ENCODE measurements at places on chromosomes 5 and 9.

GRCh38 chr5:83145241-83145640 is 67.9 kb downstream of the XRCC4 start:
- no peak for DNase-seq
- peaks cover 12% of the 10 kb centered on the region for H3K4me1 ChIP-seq
- no peak overlapping the region for H3K27ac ChIP-seq
- H3K4me3 ChIP-seq, result no peak overlapping the region

DNA sequence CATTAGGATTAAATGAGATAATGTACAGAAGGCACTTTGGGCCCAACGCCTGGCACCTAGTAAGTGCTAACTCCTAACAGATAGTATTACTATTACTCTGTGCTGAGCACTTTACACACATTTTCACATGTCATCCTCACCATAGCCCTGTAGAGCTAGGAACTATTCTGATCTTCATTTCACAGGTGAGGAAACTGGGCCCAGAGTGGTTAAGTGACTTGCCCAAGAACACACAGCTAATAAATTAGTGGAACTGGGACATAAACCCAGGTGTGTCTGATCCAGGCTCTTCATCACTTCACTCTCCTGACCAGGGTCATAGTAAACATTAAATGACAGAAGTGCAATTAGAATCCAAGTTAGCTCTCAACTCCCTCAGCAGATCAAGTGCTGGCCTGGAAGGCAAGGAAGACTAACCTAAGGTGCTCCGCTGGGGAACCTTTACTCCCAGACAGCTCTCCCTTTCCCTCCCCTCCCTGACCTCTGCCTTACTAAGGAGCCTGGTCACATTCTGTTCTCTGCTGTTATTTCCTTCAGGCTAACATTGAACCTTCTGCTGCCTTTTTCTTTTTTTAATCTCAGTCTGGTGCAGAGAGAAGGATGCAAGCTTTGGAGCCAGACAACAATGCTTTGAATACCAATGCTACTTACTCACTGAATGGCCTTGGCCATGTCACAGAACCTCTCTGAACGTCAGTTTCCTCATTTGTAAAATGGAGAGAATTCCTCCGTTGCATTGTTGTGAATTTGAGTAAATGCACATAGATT is 4.1 kb upstream of the ADRA1B start:
- DNase-seq, result no peak
- H3K36me3 ChIP-seq, result no peaks in the 10 kb centered on the region
- H3K4me3 ChIP-seq, result no peak overlapping the region
- H3K4me1 ChIP-seq, result peaks cover 78% of the 10 kb centered on the region
- no peaks in the 10 kb centered on the region for H3K27me3 ChIP-seq
- H3K27ac ChIP-seq, result peak overlapping the region; percentile 93

GRCh38 chr5:140513124-140513523 is 34.3 kb upstream of the EIF4EBP3 start:
- DNase-seq, result no peak
- no peaks in the 10 kb centered on the region for H3K4me1 ChIP-seq
- H3K36me3 ChIP-seq, result peaks cover 54% of the 10 kb centered on the region
- no peak overlapping the region for H3K27ac ChIP-seq

DNA sequence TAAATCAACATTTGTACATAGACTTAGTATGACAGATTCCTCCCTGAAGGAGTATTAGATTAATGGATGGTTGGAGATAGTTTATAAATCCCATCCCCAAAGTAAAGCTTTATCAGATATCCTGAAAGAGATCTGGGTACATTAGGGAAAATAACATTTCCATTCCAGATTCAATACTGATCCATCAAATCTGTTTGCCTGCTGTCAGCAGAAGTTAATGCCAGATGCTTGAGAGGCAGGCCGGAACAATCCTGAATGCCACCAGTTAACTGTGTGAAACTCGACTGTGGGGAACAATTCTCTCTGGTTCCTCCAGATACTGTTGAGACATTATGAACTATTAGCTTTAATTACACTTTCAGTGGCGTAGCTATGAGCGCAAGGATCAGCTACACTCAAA is 1166.8 kb downstream of the MAT2B start:
- H3K27ac ChIP-seq, result no peak overlapping the region
- no peaks in the 10 kb centered on the region for H3K27me3 ChIP-seq
- no peaks in the 10 kb centered on the region for H3K4me1 ChIP-seq
- DNase-seq, result no peak

- H3K27me3 ChIP-seq, result no peaks in the 10 kb centered on the region
- DNase-seq, result peak; percentile 22
- no peaks in the 10 kb centered on the region for H3K36me3 ChIP-seq
- H3K4me1 ChIP-seq, result peaks cover 14% of the 10 kb centered on the region
- H3K4me3 ChIP-seq, result peak overlapping the region; percentile 70
Measured at GRCh38 chr5:171418316-171418981, 998 bp upstream of the FGF18 start.

DNA sequence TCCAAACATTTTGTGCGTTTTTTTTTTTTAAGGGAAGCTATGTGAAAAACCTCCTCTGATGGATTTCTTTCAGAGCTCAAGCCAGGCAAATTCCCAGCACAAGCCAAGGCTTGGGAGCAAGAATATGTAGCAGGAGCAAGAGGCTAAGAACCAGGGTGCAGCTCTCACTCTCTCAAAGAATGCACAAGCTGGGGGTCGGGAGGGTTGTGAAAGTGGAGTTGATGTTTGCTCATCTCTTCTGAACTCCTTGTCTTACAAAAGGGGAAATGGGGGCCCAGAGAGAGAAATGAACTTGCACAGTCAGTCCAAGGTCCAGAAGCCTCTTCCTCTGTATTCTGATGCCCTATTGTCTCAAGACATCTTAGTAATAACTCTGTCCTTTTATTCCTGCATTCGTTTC is 7.7 kb upstream of the TRAF1 start:
- no peak for DNase-seq
- H3K27me3 ChIP-seq, result no peaks in the 10 kb centered on the region
- no peaks in the 10 kb centered on the region for H3K36me3 ChIP-seq
- peaks cover 77% of the 10 kb centered on the region for H3K4me1 ChIP-seq

DNA sequence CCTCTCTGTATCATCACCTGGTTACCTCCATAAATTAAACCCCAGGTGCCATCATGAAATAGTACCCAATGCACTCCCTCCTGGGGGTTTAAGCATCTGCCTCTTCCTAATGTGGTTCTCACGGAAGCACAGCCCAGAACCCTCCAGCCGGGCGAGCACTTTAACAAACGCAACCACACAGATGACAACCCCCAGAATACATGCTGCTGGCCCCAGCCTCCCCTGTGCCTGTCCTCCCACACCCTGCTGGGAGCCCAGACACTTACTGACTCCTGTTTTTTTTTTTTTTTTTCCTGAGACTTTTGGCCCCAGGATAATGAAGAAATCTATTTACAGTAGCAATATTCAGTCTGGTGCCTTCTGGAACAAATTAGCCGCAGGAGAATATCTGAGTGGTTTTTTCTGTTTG is 50.0 kb upstream of the COL5A1 start:
- DNase-seq, result no peak
- H3K27ac ChIP-seq, result peak overlapping the region; percentile 44
- H3K4me1 ChIP-seq, result peaks cover 8% of the 10 kb centered on the region
- no peaks in the 10 kb centered on the region for H3K27me3 ChIP-seq

GRCh38 chr5:29504411-29504810 is 1689.1 kb upstream of the CDH6 start:
- H3K4me1 ChIP-seq, result no peaks in the 10 kb centered on the region
- H3K4me3 ChIP-seq, result no peak overlapping the region
- DNase-seq, result no peak
- no peaks in the 10 kb centered on the region for H3K27me3 ChIP-seq
- no peak overlapping the region for H3K27ac ChIP-seq

- H3K27ac ChIP-seq, result peak overlapping the region; percentile 28
- H3K36me3 ChIP-seq, result peaks cover 12% of the 10 kb centered on the region
- DNase-seq, result no peak
- H3K4me1 ChIP-seq, result peaks cover 25% of the 10 kb centered on the region
Measured at GRCh38 chr5:32231929-32232328, 57.8 kb upstream of the GOLPH3 start.
